ENCODE measurements at places on chromosomes 7 and 10.

DNA sequence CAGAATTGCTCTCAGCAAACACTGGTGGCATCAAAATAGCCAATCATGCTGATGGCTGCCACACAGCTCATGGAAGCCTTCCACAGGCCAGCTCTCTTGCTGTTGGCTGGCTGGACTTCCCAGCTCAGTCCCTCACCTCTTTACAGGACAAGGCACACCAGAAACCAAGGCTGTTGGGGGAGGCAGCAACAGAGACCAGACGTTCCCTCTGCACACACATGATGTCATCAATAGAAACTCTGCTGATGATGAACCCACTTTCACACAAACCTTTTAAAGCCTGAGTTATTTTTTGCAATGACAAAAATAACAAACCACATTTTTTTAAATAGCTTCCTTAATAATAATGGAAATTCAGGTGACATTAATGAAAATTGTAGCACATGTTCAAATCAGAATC, 300.9 kb upstream of the C7orf33 start:
- DNase-seq = no peak

DNA sequence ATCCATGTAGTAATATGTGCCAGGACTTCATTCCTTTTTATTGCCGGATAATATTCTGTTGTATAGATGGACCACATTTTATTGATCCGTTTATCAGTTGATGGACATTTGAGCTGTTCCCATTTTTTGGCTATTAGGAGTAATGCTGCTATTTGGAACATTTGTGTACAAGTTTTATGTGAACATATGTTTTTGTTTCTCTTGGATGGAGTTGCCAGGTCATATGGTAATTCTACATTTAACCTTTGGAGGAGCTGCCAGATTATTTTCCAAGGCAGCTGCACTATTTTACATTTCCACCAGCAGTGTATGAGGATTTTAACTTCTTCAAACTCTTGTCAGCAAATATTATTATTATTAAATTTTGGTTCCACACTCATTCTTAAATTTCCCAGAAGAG, 59.2 kb downstream of the C10orf90 start:
- no peak for DNase-seq

DNA sequence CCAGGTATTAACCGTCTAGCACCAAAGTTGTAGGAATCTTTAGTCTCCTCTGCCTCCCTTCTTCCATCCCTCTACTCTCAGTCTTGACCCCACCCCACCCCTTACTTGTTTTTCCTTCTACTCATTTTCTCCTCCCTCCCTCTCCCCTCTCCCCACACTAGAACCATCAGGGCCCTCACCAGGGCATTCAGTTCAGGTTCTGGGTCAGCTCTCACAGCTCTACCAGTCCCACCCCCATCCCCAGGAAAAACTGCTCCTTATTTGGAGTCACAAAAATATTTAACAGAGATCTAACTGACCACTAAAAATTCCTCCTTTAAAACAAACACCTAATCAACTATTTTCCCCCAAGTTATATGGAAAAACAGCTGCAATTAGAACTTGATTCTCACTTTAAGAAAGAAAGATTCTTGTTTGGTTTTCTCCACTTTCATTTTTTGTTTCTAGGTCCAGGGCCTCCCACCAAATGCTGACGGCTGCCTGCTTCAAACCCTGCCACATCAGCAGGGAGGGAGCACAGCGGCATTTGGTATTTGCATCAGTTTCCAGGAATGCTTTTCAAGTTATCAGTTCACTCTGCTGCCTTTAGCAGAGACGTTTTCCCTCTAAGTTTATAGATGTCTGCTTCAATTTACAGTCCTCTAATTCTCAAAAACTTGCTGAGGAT, 2.8 kb upstream of the COL1A2 start:
- no peak for DNase-seq

GRCh38 chr10:132915411-132915810, 27.0 kb downstream of the CFAP46 start:
- no peak for DNase-seq

DNA sequence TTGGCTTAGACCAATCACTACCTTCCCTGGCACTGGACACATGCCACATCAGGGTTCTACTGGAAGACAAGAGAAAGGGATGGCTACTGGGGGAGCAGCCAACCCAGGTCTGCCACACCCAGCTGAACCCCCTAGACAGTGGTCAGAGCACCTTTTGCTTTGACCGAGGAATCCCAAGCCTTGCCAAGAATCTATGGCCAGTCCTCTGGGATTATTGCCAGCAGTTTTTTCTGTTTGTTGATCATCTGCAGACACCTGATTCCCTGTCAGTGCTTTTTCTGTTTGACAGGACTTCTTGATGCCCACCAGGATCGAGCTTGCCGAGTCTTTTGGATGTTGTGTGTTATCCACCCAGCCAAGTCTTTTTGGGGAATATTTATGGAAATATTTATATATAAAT, 476.2 kb upstream of the GALNT17 start:
- no peak for DNase-seq

DNA sequence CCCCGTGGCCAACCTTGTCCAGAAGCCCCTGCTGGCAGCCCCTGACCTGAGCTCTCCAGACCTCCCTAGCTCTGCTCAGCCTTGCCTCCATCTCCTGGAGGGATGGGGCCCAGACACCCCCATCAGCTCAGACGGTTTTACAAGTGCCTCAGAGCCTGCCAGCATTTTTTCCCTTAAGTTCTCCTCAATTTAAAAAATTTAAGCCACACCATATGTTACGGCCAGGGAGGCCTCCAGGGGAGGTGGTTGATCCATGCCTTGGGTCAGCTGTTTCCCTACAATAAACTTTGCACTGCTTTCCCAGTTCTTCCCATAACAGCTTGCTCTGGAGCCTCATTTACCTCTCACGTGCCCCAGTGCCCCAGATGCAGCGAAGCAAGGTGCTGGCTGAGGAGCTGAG, 143.5 kb downstream of the RGS10 start:
- DNase-seq = no peak

DNA sequence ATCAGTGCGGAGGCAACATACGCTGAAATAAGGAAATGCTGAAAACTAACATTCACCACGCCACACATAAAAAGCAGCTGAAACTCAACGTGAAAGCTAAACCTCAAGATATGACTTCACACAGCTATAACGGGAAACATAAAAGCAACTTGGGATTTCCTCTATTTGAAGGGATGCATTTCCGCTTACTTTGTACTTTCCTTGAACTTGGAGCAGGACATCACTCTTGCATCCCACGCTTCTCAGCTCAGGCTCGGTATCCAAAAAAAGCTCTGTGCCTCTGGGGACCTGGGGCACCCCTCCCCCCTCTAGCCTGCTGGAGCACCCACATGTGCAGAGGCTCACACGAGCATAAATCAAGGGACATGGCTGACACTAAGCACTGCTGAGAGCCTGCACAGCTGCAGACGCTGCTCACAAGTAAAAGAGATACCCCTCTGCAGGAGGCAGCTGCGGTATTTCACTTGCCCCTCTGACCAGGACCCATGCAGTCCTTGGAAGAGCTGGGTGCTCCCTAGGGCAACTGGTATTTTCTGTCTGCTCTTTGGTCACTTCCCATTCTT, 34.2 kb downstream of the PARD3 start:
- no peak for DNase-seq

DNA sequence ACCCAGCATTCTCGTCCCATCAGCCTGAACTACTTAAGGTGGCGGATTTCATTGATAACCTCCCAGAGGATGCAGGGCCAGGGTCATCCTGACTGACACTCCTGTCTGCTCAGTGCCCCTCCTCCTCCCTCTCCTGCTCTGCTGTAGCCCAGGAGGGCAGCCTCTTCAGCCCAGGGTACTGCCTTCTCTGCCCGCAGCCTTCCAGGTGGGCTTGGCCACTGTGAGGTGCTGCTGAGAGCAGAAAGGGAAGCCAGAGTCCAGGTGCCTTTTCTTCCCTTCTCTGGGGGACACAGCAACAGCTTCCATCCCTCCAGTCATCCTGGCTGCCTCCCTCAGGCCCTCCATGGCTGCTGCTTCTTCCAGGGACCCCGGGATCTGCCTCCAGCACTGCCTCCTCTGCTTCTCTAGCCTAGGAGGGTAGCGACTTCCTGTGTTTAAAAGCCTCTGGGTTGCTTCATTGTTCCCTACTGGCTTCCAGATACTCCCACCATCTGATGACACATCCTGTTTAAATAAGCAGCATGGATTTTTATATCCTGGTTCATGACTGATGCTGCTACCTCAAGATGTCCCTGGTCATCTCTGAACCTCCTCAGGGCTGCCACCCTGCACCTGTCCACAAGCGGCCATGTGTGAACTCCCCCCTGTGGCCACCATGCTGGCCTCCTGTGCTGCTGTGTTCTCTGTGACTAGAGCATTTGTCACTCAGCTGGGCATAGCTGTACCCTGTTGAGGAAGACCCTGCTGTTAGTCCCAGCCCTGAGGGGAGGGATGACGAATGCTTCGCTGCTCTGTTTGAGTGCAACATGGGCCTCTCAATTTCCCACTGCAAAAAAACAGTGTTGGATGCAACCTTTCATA, 55.8 kb downstream of the AKR1C4 start:
- no peak for DNase-seq

- DNase-seq = no peak
Measured at GRCh38 chr10:62162261-62162981, 106.2 kb downstream of the RTKN2 start.

DNA sequence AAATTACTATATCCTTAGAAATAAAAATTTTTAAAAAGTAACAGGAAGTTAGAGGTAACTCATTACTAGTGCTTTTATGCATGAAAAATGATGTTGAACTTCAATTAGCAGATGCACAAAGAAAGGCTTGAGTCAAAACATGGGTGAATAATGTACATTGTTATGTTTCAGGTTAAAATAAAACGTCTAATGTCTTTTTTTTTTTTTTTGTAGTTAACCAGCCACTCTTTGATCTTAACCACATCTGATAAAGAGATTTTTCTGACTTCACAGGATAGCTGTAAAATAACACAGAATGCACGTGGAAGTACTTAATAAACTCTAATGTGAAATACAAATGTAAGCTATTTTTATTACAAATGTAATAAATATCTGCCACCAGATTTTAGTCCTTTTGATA, 61.7 kb downstream of the GSAP start:
- DNase-seq = no peak

DNA sequence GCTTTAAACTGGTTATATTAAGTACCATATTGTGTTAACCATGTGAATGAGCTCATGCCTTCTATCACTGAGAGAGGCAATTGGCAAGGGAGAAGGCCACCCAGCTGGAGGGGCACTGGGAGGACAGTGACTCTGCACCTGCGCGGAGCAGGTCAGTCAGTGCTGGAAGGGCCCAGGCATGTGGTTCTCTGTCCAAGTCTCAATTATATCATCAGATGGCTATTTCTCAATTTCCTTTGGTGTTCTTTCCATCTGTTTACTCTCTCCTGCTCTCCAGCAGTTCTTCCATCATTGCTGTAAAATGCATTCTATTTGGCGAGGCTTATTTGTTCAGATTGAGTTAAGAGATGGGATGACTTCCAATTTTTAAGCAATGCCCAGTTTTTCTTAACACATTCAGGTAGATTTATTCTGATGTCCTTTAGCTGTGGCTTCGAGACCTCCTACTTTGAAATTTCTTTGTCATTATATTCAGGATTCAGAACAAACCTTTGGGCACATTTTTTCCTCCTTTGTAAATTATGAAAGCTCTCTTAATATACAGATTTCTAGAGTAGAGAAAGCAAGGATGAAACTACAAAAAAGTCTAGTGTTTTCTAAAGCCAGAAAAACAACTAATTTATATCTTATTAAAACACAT, 159.3 kb downstream of the BMPER start:
- no peak for DNase-seq

- no peak for DNase-seq
Measured at GRCh38 chr10:67140641-67141040, 214.8 kb downstream of the LRRTM3 start.

DNA sequence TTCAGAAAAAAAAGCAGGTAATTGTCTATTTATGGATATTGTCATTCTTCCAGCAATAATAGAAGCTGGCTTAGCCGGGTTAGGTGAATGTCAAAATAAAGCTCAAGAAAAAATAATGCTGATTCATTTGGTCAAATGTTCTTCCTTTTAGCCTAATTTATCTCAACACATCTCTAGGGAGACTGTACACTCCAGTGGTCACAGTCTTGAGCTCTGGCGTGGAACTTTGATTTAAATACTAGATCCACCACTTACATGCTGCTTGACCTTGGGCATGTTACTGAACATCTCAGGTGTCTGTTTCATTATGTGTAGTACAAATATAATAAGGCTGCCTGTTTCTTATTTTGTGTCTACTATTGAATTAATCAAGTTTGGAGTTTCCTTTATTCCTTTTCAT, 22.0 kb downstream of the PRTFDC1 start:
- no peak for DNase-seq

GRCh38 chr10:34498821-34499220, 316.3 kb downstream of the PARD3 start:
- no peak for DNase-seq

DNA sequence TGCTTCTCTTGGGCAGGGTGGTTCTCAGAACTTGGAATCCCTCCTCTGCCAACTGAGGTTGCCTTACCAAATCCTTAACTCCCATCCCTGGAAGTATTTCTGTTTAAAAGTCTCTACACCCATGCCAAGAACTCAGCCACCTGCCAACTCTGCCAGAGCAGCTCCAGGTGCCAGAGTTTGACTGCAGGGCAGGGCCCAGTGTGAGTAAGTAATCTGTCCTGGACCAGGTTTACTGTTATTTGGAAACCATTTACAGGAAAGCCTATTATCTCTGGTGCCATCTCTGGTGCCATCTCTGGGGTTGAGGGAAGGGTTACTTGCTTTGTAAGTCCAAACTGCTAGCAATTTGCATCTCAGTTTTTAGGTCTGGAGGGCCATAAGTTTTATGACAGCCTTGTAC, 2.5 kb downstream of the TSPAN15 start:
- DNase-seq = no peak

- DNase-seq = no peak
Measured at GRCh38 chr10:7547829-7548228, 118.9 kb downstream of the ITIH5 start.

- no peak for DNase-seq
Measured at GRCh38 chr7:19107356-19108146, 9.9 kb downstream of the TWIST1 start.

- DNase-seq = no peak
Measured at GRCh38 chr10:30977385-30977784, 54.3 kb downstream of the ZNF438 start.

GRCh38 chr7:131786204-131786603, 229.8 kb upstream of the PODXL start:
- no peak for DNase-seq

DNA sequence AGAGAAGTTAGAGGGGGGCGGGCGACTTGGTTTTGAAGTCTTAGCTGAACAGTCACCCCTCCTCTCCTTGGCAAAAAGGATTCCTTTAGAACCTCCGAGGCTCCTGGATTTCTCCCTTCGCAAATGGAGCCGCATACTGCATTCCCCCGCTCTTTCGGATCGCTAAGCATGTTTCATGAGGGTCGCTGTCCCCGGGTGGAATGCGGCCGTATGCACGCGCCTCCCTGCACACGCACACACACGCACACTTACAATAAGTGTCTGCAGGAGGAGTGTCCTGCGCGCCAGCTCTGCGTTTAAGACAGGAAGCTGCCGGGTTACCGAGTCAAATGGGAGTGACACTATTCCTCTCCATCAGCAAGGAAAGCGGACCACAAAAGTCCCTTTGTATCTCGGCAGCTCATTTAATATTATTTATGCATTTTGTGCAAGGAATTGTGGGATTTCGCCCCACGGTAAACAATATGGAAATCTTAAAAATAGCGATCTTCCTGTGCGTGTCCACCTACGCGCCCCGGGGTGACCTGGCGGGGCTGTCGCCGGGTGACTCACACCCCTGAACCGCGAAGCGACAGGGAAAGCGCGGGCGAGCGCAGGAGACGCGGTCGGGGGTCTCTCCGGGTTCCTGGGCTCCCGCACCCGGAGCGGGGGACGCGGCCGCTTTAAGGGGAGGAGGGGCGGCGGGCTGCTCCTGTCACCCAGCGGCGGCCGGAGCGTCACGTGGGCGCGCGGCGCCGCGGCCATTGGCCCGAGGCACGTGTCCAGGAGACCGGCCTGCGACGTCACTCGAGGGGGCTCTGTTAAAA, 988 bp upstream of the EN2 start:
- DNase-seq = no peak
